ENCODE measurements at places on chromosomes 3 and 15. TPM values are rescaled to one million over a fixed set of nuclear protein-coding genes. Genes with fewer than 3 reads are reported as not detected.

DNA sequence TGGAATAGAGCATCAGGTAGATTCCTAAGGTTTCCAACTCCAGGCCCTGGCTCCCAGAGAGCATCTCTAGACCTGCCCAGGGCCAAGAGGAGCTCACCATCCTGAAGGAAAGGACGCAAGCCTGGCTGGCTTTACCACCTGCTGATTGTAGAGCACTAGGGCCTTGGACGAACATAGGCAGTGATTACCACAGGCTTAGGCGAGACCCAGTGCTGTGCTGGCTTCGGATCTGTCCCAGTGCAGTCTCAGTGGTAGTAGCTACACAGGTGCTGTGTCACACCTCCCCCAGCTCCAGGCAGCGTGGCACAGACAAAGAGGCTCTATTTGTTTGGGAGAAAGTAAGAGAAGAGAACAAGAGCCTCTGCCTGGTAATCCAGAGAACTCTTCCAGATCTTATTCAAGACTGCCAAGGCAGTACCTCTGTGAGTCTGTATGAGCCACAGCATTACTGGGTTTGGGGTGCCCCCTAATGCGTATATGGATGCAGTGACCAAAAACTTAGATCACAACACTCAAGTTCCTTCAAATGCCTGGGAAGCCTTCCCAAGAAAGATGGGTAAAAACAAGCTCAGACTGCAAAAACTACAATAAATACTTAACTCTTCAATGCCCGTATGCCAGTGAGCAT is 25.4 kb downstream of the ISG20 start:
- peak; percentile 53 for DNase-seq
- no peak overlapping the region for H3K4me3 ChIP-seq
- peaks cover 5% of the 10 kb centered on the region for H3K36me3 ChIP-seq
- H3K27ac ChIP-seq: no peak overlapping the region

GRCh38 chr15:29034593-29035335 is 149.0 kb downstream of the APBA2 start:
- no peak overlapping the region for H3K27ac ChIP-seq
- no peaks in the 10 kb centered on the region for H3K27me3 ChIP-seq
- no peaks in the 10 kb centered on the region for H3K36me3 ChIP-seq
- DNase-seq: no peak
- no peak overlapping the region for H3K4me3 ChIP-seq

DNA sequence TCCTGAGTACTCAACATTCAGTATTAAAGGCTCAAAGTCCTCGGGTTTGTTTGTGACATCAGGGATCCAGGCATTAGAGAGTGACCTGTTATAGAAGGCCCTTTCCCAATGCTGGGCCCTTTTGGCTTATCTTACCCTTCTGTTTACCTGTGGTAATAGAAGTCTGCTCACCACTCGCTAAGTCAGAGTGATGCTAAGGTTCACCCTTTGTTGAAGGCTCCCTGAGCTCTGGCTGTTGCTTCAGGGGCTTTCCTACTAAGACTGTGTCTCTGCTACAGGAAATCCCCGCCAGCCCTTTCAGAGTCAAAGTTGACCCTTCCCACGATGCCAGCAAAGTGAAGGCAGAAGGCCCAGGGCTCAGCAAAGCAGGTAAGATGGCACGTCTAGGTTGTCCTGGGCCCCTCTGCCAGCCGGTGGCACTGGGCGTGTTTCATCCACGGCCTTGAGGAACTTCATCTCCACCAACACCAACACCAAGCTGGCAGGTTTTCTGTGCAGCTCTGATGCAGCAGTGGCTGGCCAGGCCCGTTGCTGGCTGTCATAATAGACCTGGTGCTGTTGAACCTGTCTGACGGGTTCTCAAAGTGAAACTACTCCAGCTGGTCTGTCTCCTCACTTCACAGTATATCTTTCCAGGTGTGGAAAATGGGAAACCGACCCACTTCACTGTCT is 99.1 kb downstream of the DNASE1L3 start:
- H3K4me1 ChIP-seq: peaks cover 16% of the 10 kb centered on the region
- no peak for DNase-seq
- peaks cover 40% of the 10 kb centered on the region for H3K36me3 ChIP-seq
- no peak overlapping the region for H3K4me3 ChIP-seq
- no peaks in the 10 kb centered on the region for H3K27me3 ChIP-seq
- no peak overlapping the region for H3K27ac ChIP-seq

DNA sequence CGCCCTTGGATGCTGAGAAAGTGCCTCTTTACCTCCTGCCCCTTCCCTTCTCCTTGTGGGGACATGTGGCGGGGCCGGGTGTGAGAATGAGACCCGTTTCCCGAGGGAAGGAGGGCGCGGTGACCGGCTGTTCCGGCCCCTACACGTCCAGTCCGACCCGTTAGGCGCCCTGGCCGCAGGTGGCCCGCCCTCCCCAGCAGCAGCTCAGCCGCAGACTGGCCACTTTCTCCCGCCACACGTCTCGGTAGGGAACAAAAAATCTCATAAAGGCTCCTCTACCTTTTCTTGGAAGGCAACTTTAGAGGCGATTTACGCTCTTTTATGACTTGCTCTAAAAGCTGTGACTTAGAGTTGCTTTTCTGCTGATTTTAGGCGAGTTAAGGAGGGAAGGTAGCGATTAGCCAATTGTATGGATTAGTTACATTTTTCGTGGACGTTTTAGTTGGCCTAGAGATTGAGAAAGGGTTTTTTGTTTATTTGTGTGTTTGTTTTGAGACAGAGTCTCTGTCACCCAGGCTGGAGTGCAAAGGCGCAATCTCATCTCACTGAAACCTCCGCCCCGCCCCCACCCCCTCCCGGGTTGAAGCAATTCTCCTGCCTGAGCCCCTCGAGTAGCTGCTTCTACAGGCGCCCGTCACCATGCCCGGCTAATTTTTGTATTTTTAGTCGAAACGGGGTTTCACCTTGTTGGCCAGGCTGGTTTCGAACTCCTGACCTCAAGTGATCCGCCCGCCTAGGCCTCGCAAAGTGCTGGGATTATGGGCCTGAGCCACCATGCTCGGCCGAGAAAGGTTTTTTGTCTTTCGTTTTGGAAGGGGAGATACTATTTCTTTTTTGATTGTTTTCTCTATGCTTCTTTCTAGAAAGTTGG is 8.3 kb upstream of the PGPEP1L start:
- H3K27ac ChIP-seq: no peak overlapping the region
- no peaks in the 10 kb centered on the region for H3K36me3 ChIP-seq
- peaks cover 2% of the 10 kb centered on the region for H3K4me1 ChIP-seq
- peaks cover 33% of the 10 kb centered on the region for H3K27me3 ChIP-seq

DNA sequence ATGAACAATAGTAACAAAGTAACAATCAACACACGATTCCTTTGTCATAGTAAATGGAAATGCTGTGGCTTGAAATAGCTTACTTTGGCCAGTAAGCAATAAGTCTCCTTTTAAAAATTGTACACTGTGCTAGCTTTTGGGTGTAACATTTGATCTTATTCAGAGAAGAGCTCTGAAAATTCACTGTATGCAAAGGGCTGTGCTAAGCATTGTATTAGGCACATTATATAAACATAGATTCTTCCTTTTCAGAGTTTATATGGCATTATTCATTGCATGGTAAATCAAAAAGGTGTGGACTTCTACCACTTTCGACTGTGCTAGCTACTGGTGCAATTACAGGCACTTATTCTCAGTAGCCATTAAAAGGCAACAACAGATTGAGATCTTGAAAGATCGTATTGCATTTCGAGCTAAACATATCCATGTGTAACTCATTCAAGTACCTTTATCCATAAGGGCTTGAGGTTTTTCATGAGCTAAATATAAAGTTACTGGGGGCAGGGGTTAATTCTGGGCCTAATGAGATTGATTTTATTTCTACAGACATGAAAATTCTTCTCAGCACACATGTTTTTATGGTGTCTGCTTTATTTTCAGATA is 246.8 kb downstream of the NR1D2 start:
- no peak overlapping the region for H3K4me3 ChIP-seq
- no peaks in the 10 kb centered on the region for H3K4me1 ChIP-seq
- no peaks in the 10 kb centered on the region for H3K36me3 ChIP-seq
- no peak overlapping the region for H3K27ac ChIP-seq

Gene P2RY1
- 0.05 TPM for total RNA-seq

Gene CACNA1D
- total RNA-seq: 3.2 TPM

Gene ELP6
- total RNA-seq: 36.6 TPM

Gene GOLGA6B
- not detected for total RNA-seq

Measured in activated CD4-positive, alpha-beta memory T cell treated with anti-CD3 and anti-CD28 coated beads, Interleukin-2, amount 10 ng/mL, durations not matched to agents 7 days and 5 days (primary cell).